Substantia nigra (tissue), 51 donors: ENCODE measurements at places on chromosomes 1 and 21.

DNA sequence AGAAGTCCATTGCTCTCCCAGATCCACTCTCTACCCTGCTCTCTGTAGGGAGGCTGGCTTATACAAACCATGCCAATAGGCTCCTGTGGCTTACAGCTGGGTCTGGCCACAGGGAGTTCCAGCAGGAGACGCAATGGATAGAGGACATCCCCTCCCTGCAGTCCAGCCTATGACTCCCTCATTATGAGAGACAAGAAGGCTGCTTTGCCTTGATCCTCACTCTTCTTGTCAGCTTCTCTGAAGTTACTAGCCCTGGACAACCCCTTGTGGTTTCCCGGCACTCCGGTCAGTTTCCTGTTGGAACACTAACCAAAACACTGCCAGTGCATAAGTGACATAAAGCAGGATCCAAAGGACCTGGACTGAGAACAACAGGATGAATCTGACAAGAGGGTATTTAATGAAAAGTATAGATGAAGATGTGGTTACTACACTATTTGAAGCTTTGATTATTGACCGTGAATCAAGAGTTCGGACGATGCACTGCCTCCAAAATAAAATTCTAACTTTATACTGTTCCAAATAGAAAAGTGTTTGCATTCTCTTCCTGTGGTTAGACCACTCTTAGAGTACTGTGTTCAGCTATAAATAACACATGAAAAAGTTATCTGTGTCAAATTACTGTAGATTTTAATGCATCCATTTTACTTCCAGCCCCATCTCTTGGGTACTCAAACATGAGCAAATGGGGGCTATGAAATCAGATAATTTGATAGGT, 32.7 kb upstream of the ZNF326 start:
- no peak for DNase-seq

DNA sequence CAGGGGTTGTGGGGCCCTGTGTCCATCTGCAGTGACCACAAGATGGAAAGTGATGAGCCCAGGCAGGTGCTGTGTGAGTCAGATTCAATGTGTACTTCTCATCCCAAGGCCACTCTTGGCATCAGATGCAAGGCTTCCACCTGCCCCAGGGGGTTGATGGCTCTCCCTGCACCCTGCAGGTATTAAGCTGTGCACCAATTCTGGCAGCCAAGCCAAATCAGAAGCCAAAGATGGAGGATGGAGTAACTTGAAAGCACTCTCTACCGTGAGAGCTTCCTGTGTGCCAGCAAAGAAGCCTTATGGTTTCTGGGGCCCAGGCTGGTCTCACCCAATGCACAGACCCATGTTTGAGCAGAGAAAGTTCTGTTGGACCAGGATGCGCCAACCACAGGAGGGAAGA, 44.3 kb upstream of the TENT5C start:
- no peak for DNase-seq

DNA sequence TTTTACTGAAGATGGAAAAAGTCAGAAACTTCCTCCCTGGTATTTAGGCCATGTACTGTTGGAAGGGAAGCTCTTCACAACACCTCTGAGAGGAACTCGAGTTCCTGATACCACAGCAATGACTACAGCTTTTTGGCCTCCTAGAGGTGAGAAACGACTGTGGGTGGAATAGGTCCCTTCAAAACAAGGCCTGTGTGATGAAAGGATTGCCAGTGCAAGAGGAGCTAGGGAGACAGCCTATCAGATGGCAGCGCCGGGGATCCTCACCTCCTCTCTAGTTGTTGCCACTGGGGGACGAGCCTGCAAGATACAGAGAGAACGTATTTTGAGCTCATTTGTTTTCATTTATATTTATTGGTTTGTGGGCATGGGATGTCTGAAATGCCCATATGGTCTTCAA, 187.8 kb upstream of the KCND3 start:
- no peak for DNase-seq

GRCh38 chr1:164768619-164769018, 209.6 kb downstream of the PBX1 start:
- no peak for DNase-seq

- no peak for DNase-seq
Observed at GRCh38 chr1:26690157-26690556, 5.7 kb upstream of the ARID1A start.

- DNase-seq: no peak
Observed at GRCh38 chr21:35651196-35651595, 409.1 kb downstream of the SETD4 start.

GRCh38 chr1:10615932-10616671, 141.4 kb downstream of the PEX14 start:
- no peak for DNase-seq

- no peak for DNase-seq
Observed at GRCh38 chr1:47764461-47765046, 232.6 kb downstream of the TRABD2B start.

- no peak for DNase-seq
Observed at GRCh38 chr1:7389906-7390603, 381.0 kb upstream of the VAMP3 start.

GRCh38 chr1:167767761-167768160, 46.0 kb downstream of the MPZL1 start:
- DNase-seq: no peak

DNA sequence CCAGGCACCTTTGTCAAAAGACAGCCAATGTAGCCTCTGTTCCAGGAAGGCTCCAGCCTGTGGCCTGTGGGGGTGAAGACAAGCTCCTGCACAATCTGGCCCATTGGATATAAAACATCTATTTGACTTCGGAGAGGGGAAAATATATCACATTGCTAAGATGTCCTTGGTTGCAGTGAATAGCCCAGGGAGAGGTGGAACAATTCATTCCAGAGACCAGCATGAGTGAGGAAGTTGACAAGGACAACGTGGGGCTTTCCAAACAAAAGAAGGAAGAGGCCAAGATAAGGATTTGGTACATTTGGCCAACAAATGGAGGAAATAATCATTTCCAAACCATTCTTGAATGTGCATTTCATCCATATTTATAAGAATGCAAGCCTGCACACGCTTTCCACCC, 187.0 kb downstream of the ETS2 start:
- no peak for DNase-seq

GRCh38 chr1:233614743-233615521, 1.0 kb downstream of the KCNK1 start:
- DNase-seq: no peak

GRCh38 chr1:100567062-100567461, 29.1 kb downstream of the GPR88 start:
- DNase-seq: no peak

DNA sequence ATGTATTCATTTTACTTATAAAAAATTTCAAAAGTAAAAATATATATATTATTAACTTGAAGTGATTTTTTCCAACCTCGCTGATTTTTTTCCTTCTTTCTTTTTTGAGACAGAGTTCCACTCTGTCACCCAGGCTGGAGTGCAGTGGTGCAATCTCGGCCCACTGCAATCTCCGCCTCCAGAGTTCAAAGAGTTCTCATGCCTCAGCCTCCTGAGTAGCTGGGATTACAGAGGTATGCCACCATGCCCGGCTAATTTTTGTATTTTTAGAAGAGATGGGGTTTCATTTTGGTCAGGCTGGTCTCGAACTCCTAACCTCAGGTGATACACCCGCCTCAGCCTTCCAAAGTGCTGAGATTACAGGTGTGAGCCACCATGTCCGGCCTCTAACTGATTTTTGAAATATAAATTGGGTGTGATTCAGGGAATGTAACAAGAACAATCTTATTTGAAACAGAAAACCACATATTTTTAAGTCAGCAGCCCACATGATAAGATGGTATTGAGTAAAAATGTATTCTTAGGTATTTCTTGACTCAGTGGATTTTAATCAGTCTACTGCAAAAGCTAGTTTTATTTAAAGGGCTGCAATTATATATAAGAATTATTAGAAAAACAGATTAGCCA, 30.0 kb downstream of the ZBTB8B start:
- no peak for DNase-seq

- no peak for DNase-seq
Observed at GRCh38 chr1:93813076-93813475, 65.9 kb downstream of the DNTTIP2 start.

DNA sequence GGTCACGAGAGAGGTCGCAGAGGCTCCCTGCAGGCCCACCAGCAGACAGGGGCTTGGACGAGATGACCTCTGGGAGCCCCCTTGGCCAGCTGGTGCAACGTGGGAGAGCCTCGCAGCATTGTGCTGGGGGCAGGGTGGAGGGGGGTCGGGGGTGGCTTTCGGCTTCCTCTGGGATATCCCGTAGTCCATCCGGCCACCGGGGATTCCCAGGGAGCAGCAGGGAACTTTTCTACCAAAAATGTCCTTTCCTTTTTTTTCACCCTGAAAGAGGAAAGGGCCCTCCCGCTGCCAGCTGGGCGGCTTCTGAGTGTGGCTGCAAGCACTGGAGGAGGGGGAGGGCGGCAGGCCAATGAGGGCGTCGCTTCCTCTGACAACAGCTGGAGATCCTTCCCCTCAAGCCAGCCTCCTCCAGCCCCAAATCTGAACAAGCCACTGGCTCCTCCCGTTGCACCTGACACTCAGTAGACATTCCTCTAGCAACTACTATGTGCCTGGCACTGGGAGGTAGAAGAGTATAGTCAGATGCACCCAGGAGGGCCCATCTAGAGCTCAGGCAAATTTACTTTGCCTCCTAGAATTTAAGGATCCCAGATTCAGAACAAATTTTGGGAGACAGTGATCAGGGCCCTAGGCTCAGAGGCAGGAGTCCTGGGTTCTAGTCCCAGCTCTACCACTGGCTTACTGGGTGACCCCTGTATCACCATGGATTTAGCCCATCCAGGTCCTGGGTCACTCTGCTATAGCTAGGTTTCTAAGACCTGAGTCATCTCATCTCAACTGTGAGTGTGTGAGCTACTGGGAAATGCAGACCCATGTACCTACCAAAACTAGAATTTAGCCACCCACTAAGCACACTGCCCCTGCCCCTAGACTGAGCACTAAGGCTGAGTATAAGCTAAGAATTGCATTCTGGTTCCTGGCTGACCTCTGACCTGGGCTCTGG, 2.7 kb downstream of the MOB3C start:
- no peak for DNase-seq

DNA sequence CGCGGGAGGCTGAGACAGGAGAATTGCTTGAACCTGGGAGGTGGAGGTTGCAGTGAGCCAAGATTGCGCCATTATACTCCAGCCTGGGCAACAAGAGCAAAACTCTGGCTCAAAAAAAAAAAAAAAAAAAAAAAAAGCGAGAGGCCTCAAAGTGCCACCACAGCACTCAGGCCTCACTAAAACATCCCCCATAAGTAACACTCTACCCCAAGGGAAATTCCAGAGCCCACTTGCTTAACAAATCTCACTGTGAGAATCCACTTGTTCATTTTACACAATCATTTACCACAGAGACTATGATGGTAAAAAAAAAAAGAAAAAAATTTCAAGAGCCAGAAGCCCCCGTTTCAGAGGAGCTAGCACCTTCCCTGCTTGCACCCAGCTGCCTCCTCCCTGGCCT, 26.3 kb upstream of the EXOSC10 start:
- no peak for DNase-seq

- DNase-seq: no peak
Observed at GRCh38 chr1:101365186-101365585, 128.4 kb downstream of the S1PR1 start.

DNA sequence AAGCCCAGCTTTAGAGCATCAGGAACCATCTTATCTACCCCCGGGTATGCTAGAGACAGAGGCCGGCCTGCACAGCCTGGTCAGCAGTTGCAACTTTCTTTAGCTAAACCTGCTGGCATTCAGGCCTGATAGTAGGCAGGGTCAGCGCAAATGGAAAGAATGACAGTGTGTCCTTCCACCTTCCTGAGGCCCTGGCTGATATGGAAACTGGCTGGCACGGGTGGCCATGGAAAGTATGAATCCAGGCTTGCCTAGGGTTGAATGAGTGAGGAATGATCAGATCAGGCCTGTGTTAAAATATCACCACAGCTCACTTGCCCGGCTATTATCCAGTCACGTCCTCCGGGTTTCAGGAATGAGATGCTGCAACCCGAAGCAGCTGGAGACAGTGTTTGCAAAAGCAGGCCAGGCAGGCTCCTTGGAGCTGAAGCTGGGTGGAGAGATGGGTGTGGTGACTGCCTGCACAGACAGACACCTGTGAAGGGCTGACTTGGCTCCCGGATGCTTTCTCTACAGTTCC, 34.7 kb downstream of the RCAN1 start:
- DNase-seq: no peak

DNA sequence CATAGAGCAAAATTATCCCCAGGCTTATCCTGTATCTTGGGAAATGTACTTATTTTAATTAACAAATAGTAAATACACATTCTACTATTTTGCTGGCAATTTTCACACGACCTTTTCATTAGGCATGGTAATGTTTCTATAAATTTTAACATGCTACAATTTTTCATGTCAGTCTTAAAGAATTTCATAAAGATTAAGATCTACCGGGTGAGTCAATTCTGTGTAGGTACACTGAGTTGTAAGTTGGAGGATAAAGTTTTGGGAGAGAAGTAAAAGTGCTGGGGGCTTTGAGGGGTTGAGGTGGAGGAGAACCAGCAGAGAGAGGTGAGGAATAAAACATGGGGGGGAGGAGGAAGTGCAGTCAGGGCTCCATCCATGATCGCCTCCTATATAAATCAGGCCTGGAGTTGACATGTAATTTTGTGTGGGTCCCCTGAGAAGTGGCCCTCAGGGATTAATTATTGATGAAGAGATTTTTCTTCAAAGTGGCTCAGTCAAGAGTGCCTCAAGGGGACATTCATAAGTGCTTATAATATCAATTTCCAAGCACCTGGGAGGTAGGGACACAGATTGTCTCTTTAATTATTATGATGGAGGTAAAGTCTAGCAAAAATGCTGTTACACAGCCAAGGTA, 7.2 kb downstream of the DPYD start:
- no peak for DNase-seq

GRCh38 chr1:24827379-24828135, 82.3 kb downstream of the CLIC4 start:
- DNase-seq: no peak

DNA sequence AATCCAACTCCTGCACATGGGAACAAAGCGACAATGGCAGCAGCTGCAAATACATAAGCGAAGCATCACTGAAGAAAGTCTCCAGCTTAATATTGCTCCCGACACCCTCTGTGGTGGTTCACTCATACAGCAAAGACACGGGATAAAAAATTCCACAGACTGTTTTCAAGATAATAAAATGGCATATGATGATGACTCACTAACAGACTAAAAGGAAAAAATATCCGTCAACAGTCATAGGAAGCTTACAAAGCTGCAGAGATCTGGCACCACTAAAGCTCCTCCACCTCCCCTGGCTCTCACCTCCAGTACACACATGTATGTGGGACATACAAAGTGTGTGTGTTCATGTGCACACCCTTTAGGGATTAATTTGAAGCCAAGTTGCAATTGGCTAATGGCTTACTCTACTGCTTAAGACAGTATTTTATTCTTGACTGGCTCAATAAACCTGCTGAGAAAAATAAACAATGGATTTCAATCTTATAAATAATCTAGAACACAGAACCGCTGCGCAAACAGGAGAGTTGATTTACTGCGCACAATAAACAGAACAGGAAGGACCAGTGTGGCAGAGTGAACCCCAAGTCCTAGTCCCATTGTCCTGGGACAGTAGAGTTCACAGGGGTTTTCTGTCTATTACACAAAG, 94.4 kb downstream of the SLC45A1 start:
- no peak for DNase-seq

- DNase-seq: no peak
Observed at GRCh38 chr1:76013206-76013581, 61.4 kb upstream of the ST6GALNAC3 start.

- DNase-seq: no peak
Observed at GRCh38 chr21:17491716-17492414, 21.0 kb upstream of the CXADR start.

GRCh38 chr1:226100436-226101391, 38.2 kb downstream of the H3-3A start:
- no peak for DNase-seq
